ENCODE measurements at places on chromosomes 4 and X. TPM values are rescaled to one million over a fixed set of nuclear protein-coding genes. Genes with fewer than 3 reads are reported as not detected.

The VCX2 gene
- not detected for total RNA-seq

The RPL34 gene
- 1,723 TPM for total RNA-seq

The VEGFC gene
- total RNA-seq = 17.0 TPM

The ADRA2C gene
- 1.6 TPM for total RNA-seq

The ZNF141 gene
- 19.5 TPM for total RNA-seq

The KCNE5 gene
- total RNA-seq = 0.44 TPM

The TLR3 gene
- total RNA-seq = 4.3 TPM

The KDR gene
- total RNA-seq = 40.6 TPM

The PNPLA4 gene
- total RNA-seq = 22.4 TPM

The CYSLTR1 gene
- 4.5 TPM for total RNA-seq

The NLGN4X gene
- total RNA-seq = 8.6 TPM

- no peaks in the 10 kb centered on the region for H3K27me3 ChIP-seq
- no peaks in the 10 kb centered on the region for H3K4me1 ChIP-seq
- H3K36me3 ChIP-seq = no peaks in the 10 kb centered on the region
- H3K27ac ChIP-seq = no peak overlapping the region
Observed at GRCh38 chr4:83207497-83208101, 77.0 kb downstream of the COQ2 start.

DNA sequence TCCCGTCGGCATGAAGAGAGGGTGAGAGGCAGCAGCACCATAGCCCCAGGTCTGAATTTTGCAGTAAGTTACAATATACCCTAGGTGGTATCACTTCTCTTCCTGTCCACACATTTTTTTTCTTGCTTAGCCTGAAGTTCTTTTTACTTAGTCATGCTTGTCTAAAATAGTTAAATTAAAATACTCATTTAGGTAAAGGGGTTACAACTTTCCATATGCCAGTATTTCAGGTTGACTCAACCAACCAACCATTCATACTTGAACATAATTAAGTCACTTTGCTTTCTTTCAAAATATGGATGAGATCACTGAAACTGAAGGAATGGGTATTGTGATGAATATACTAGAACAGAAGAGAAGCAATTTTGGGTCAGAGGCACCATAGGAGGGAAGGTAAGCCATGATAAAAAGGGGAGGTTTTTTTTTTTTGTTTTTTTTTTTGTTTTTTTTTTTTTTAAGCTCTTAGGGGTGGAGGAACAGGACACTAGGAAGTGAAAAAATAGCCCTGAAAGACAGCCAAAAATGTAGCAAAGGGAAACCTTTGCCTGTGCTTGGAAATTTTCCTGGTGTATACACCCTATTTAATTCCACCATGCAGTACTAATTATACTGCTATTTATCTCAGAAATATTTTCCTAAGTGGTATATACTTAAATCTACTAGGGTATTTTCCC, 41.8 kb downstream of the RPS6KA3 start:
- no peaks in the 10 kb centered on the region for H3K36me3 ChIP-seq
- no peak for DNase-seq
- H3K4me1 ChIP-seq = no peaks in the 10 kb centered on the region
- H3K4me3 ChIP-seq = no peak overlapping the region
- no peak overlapping the region for H3K27ac ChIP-seq

DNA sequence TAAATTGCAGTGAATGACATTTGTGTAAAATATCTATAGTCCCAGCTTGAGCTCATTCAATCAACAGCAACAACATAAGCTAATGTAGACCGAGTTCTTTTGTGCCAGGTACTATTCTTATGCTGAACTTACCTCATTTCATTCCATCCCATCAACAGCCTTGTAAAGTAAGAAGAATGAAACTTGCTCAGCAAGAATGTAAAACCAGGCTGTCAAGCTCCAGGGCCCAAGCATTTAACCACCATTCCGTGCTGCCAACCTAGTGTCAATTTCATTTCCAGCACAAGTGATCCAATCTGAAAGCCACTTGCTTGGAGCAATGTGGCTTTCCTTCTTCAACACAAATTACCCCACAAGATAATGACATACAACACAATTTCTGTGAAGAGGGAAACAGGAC, 36.6 kb downstream of the RASSF6 start:
- H3K4me1 ChIP-seq = no peaks in the 10 kb centered on the region
- H3K36me3 ChIP-seq = no peaks in the 10 kb centered on the region
- DNase-seq = no peak
- H3K4me3 ChIP-seq = no peak overlapping the region
- H3K27me3 ChIP-seq = no peaks in the 10 kb centered on the region
- H3K27ac ChIP-seq = no peak overlapping the region

- peaks cover 27% of the 10 kb centered on the region for H3K27me3 ChIP-seq
- no peaks in the 10 kb centered on the region for H3K36me3 ChIP-seq
- peak overlapping the region; percentile 59 for H3K4me3 ChIP-seq
- no peak overlapping the region for H3K27ac ChIP-seq
- no peaks in the 10 kb centered on the region for H3K4me1 ChIP-seq
- DNase-seq = no peak
Observed at GRCh38 chrX:72573158-72573511, 492 bp upstream of the HDAC8 start.

GRCh38 chrX:20038966-20039365, 48.1 kb upstream of the BCLAF3 start:
- no peaks in the 10 kb centered on the region for H3K27me3 ChIP-seq
- DNase-seq = no peak
- no peaks in the 10 kb centered on the region for H3K4me1 ChIP-seq

- H3K36me3 ChIP-seq = no peaks in the 10 kb centered on the region
- H3K4me1 ChIP-seq = no peaks in the 10 kb centered on the region
- peak overlapping the region; percentile 81 for H3K27ac ChIP-seq
- no peak overlapping the region for H3K4me3 ChIP-seq
Observed at GRCh38 chr4:123599061-123599919, 202.7 kb downstream of the SPRY1 start.

DNA sequence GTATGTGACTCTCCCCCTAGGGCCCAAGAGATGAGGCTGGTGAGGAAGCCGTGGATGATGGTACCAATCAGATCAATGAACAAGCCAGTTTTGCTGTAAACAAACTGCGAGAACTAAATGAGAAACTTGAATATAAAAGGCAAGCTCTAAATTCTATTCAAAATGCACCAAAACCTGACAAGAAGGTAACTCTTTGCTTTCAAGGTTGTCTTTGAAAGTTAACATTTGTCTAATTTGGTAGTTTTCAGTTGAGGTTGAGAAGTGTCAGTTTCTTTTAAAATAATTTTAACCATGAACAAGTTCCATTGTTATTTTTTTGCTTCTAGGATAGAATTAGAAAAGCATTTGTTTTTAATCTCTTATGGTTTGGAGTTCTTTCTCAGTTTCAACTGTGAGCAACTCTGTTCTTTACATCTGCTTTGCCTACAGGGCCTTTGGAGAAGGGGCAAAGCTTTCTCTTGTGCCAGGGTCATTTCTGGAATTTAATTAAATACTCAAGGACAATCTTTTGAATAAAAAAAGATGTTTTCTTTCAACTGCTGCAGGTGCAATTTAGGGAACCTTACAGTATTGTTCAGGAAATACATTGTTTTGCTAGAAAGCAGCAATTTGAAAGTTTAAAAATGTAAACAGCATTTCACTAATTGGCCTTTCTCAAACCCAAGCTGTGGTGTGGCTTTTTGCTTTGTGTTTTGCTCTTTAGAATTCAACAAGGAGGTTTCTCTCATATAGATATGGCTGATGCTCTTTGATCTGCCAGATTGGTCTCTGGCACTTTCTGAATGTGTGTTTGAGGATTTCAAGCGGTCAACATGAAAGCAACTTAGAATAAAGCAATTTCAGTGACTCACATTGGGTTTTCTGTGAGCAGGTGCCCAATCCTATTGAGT, 62.9 kb downstream of the LRP2BP start:
- H3K36me3 ChIP-seq = no peaks in the 10 kb centered on the region
- no peak overlapping the region for H3K27ac ChIP-seq

DNA sequence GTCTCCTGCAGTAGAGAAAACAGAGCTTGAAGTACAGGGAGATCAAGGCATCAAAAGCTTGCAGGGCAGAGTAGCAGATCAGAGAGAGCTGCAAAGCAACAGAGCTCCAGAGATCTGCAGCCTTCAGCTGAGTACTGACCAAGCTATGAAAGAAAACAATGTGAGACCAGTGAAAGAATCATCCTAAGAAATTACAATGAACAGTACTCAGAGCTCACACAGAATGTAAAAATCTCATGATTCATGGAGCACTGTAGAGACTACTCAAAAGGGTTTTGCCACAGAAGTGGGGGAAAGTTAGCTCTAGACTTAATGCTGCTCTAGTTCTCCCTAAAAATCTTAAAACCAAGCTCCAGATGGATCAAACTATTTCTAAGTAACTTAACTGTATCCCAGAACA, 80.0 kb upstream of the MAB21L2 start:
- DNase-seq = no peak
- no peak overlapping the region for H3K4me3 ChIP-seq
- H3K27me3 ChIP-seq = no peaks in the 10 kb centered on the region

GRCh38 chr4:113674733-113675132, 86.8 kb downstream of the CAMK2D start:
- H3K36me3 ChIP-seq = no peaks in the 10 kb centered on the region
- H3K27me3 ChIP-seq = no peaks in the 10 kb centered on the region
- peaks cover 4% of the 10 kb centered on the region for H3K4me1 ChIP-seq
- no peak overlapping the region for H3K27ac ChIP-seq

DNA sequence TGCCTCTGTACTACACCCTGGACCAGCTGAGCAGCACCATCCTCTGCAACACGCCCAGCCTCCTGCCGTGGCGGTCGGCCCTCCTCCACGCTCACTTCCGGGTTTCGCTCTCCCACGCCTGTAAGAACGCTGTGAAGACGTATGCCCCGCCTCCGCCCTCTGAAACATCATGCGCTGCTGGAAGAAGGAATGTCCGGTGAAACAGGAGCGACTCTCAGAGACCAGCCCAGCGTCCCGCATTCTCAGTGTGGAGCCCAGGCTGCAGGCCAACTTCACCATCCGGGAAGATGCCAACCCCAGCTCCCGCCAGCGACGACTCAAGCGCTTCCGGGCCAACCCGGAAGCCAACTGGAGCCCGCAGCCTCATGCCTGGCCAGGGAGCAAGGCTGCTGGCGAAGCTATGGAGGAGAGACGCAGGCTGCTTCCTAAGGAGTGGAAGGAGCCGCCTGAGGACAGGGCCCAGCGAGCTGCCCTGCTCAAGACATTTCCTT, 186.1 kb upstream of the SLITRK2 start:
- H3K4me3 ChIP-seq = no peak overlapping the region
- H3K27me3 ChIP-seq = no peaks in the 10 kb centered on the region
- no peak overlapping the region for H3K27ac ChIP-seq
- H3K36me3 ChIP-seq = no peaks in the 10 kb centered on the region

DNA sequence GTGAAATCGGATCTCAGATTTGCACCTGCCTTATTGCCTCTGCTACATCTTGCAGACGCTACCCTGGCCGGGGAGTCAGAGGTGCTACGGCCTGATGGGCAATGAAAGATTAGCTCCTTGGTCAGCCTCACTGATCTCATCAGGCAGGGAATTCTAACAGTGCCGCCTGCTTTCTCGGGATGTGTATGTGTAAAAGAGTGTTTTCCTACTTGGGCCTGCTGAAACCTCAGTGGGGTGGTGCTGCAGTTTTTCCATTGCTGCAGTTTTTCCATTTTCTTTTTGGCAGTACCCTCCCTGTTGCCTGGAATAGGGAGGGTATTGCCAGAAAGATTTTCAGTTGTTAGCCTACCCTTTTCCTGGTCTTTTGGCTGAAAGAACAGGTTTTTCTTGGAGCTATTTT, 117.5 kb downstream of the CDKL5 start:
- H3K27me3 ChIP-seq = peaks cover 3% of the 10 kb centered on the region
- H3K4me1 ChIP-seq = no peaks in the 10 kb centered on the region
- H3K36me3 ChIP-seq = no peaks in the 10 kb centered on the region
- no peak overlapping the region for H3K4me3 ChIP-seq
- no peak overlapping the region for H3K27ac ChIP-seq

- H3K27ac ChIP-seq = no peak overlapping the region
- no peak overlapping the region for H3K4me3 ChIP-seq
- no peaks in the 10 kb centered on the region for H3K36me3 ChIP-seq
- H3K27me3 ChIP-seq = no peaks in the 10 kb centered on the region
- H3K4me1 ChIP-seq = no peaks in the 10 kb centered on the region
Observed at GRCh38 chr4:15110120-15110571, 107.9 kb downstream of the CPEB2 start.

All from breast epithelium (tissue), 4 donors.